Stimulated activated CD4-positive, alpha-beta T cell treated with anti-CD3 and anti-CD28 coated beads, TNF-alpha, amount 100 ng/mL, for 1 hour (primary cell): ENCODE measurements at places on chromosomes 4 and X.

- DNase-seq = no peak
Observed at GRCh38 chrX:71871367-71871766, 39.3 kb upstream of the NHSL2 start.

DNA sequence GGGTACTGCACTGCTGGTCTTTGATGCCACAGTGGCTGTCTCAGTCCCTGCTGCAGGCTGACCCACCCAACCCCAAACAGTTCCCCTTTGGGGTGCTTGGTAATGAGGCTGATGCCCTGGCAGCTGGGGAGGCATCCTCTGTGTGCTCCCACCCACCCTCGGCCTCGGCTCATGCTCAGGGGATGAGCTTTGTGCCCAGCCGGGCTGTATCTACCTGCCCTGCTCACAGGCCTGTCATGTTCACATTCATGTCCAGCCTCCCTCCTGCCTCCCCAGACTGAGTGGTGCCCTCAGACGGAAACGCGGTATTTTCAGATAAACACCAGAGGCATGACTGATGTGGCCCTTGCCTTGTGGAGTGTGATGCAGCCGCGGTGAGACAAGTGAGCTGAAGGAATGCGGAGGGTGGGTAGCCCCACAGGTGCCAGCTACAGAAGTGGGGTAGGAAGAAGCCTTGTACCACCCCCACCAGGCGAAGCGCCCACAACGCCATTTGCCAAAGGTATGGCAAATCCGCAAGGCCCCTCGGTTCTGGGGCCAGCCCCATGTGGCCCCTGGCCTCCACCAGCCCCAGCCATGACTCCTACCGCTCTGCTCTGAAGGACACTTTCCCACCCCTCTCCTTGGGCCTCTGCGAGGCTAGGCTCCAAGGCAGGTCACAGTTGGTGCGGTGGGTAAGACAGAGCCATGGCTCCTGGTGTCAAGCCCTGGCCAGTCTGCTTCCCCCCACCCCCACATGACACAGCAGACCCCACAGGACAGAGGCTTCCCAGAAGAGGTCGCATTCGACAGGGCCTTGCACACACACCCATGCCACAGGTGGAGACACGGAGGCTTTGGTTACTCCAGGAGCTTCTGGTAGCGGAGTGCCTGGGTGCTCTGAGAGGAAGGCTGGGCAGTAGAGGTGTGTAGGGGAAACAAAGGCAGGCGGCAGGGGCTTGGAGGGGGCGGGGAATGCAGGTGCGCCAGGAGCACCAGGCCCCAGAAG lies 1.8 kb upstream of the RENBP start:
- no peak for DNase-seq

GRCh38 chr4:8376361-8377102 lies 64.0 kb downstream of the ACOX3 start:
- DNase-seq = no peak

- DNase-seq = peak; percentile 72
Observed at GRCh38 chrX:23907498-23908218, at the start of the genes APOO and CXorf58. Gene APOO, minus strand, starts transcription at chrX:23907938. Its CDS starts 236 bp downstream, at chrX:23907702. Gene CXorf58, plus strand, starts transcription at chrX:23908006. Its CDS starts 2,297 bp downstream, at chrX:23910303.

DNA sequence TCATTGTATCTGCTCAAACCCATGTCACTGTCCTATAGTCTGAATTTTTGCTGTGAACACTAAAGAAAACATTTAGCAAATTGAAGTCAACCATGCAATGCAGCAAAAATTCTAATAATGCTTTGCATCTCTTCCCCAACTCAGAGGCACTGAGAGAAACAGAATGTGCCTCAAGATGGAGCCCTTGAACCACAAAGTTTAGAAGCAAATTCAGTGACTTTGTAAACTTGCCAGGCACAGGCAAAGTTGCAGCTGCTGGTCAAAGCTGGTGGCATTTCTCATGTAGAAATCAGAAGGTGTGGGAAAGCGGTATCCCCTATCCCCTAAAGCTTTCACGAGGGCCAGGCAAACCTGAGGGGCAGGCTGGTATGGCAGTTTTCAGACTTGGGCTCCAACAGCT lies 121.7 kb upstream of the DIPK2B start:
- DNase-seq = no peak

DNA sequence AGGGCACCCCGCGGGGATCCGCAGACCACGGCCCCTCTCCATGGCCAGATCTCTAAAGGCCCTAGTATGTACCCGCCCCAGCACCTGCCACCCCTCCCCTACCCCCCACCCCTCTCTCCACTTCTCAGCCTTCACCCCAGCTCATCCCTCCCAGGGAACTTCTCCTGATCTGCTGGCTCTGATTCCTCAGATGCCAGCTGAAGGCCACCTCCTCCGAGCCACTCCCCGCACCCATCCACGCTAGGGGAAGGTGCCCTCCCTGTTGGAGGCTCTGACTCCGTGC lies 11.9 kb downstream of the PSAPL1 start:
- no peak for DNase-seq

- no peak for DNase-seq
Observed at GRCh38 chrX:111244235-111244750, 26.0 kb downstream of the CAPN6 start.

GRCh38 chr4:159980826-159981468 lies 878.1 kb downstream of the RAPGEF2 start:
- DNase-seq = no peak

GRCh38 chr4:21819086-21819485 lies 129.5 kb downstream of the KCNIP4 start:
- DNase-seq = no peak

DNA sequence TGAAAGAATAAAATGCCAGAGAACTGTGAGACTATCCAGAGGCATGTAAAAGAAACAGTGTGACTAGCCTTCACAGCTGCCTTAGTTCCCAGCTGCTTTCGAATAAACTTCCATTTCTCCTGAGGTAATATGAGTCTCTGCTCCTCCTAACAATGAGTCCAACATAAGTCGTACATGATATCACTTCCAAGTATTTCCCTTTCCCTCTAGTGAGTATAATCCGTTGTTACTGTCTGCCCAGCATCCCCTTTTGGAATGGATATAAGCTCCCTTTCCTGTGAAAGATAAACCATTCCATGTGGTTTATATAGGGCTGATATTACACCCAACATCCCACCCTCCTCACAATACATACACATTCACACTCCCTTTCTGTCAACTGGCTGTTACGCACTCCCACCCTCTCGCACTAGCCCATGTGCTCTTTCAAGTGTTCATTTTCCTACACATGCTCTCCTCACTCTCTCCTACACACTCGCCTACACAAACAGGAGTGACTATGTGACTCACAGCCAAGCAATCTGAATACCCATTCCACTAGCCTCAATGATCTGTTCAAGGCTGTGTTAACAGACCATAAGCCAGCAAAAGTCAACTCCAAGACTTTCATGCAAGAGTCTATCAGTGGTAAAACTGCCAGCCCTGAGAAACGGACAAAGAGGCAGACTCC lies 5.0 kb downstream of the NAF1 start:
- no peak for DNase-seq

GRCh38 chrX:10085223-10085622 lies 71.6 kb upstream of the CLCN4 start:
- DNase-seq = no peak

- DNase-seq = no peak
Observed at GRCh38 chr4:17761062-17761461, 20.4 kb downstream of the FAM184B start.

DNA sequence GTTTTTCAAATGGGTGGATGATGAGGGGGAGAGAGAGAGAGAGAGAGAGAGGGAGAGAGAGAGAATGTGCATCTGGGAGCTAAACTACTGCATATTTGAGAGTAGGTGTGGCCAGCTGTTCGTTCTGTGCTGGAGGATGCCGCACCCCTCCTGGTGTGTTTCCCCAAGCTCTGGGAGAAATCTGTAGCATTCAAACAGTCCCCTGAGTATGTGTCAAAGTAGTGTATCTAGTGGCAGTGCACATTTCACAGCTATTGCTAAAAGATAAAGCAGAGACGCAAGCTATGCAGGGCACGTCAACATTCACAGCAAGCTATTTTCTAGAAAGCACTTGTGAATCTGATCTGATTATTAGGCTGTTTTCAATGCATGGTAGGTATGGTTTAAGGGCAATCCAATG lies 83.5 kb upstream of the LIMCH1 start:
- no peak for DNase-seq

- no peak for DNase-seq
Observed at GRCh38 chrX:9997041-9997440, 29.9 kb downstream of the CLDN34 start.

DNA sequence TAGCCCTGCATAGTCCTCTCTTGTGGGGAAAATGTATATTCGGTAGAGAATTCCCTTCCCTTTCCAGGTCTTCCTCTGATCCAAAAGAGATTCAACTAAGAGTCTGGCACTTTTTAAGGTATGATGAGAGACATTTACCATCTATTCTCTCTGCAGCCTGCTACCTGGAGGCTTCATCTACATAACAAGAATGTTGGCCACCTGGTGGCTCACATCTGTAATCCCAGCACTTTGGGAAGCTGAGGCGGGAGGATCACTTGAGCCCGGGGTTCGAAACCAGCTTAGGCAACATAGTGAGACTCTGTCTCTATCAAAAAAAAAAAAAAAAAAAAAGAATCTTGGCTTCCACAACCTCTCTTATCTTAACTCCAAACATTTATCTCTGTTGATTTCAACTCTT lies 40.4 kb upstream of the NOCT start:
- no peak for DNase-seq

DNA sequence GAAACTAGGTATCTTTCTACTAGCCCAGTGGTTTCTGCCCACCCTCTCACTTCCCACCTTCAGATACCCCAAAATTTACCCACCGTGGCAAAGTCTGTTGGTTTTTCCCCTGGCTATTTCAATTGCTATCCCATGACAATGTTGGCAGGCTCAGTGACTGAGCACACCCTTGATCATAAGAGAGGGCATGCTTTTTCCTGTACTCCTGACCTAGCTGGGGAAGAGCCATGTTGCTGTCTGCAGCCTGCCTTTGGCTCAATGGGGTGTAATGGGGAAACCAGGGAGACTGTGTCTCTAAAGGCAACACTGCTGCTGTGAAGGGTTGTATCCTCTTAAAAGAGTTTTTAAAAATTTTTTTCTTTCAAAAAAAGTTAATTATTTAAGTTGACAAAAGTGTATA lies 90.4 kb upstream of the CITED1 start:
- DNase-seq = no peak

- DNase-seq = no peak
Observed at GRCh38 chr4:1080961-1081688, 32.2 kb downstream of the RNF212 start.

DNA sequence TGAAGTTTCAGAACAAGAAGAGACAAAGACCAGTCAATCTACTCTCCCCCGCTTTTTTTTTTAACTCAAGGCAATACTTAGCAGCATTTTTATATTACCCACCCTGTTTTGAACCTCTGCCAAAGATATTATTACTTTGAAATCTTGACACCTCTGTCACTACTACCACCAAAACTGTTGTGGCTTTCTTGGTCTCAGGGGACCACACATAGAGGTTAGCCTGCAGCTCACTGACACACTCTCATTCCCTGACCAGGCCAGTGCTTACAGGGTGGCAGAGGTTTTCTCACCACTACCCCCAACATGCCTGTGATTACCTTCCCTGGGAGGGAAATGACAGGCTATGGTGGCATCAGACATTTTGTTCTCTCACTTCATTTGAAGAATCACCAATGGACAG lies 137.4 kb upstream of the STIM2 start:
- no peak for DNase-seq

GRCh38 chr4:68271851-68272357 lies 26.4 kb upstream of the TMPRSS11B start:
- no peak for DNase-seq
